RWPE1 (cell line): ENCODE measurements at places on chromosomes 12 and 14.

GRCh38 chr12:104930388-104931326 is 27.4 kb downstream of the SLC41A2 start:
- DNase-seq, result no peak

DNA sequence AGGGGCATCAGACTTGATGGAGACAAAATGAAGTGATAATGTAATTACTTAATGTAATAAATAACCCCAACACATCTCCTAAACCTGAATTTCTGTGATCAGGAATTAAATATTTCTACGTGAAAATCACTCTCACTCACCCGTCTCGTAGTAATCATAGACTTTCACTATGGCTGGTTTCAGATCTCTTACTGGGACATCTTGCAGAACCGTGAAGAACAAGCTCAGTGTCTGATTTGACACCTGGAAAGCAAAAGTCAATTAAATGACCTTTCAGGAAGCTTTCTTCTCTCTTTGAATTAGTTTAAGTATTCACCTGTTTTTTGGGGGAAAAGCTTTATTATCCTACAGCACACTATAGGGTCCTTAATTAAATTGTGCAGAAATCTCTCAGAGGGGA is 47.1 kb downstream of the A2M start:
- no peak for DNase-seq

DNA sequence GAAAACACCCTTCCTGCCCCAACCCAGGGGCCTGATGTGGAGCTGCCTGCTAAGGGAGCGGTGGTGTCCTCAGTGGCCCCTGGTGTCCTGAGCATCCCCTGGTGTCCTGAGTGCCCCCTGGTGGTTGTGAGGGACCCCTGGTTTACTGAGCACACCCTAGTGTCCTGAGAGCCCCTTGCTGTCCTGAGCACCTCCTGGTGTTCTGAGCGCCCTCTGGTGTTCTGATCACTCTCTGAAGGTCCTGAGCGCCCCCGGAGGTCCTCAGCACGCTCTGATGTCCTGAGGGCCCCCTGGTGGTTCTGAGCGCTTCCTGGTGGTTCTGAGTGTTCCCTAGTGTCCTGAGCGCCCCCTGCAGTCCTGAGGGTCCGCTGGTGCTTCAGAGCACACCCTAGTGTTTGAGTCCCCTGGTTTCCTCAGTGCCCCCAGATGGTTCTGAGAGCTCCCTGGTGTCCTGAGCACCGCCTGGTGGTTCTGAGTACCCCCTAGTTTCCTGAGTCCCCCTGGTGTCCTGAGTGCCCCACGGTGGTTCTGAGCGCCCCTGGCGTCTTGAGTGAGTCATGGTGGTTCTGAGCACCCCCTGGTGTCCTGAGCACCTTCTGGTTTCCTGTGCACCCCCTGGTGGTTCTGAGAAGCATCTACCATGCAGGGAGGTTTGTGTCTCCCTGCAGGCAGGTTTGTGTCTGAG is 1004.2 kb downstream of the TMEM121 start:
- DNase-seq, result no peak

- DNase-seq, result no peak
Measured at GRCh38 chr12:65949971-65950370, 125.7 kb downstream of the HMGA2 start.

- DNase-seq, result no peak
Measured at GRCh38 chr12:75622492-75622891, 111.1 kb upstream of the KRR1 start.
